ENCODE measurements at places on chromosomes 16 and 17.

DNA sequence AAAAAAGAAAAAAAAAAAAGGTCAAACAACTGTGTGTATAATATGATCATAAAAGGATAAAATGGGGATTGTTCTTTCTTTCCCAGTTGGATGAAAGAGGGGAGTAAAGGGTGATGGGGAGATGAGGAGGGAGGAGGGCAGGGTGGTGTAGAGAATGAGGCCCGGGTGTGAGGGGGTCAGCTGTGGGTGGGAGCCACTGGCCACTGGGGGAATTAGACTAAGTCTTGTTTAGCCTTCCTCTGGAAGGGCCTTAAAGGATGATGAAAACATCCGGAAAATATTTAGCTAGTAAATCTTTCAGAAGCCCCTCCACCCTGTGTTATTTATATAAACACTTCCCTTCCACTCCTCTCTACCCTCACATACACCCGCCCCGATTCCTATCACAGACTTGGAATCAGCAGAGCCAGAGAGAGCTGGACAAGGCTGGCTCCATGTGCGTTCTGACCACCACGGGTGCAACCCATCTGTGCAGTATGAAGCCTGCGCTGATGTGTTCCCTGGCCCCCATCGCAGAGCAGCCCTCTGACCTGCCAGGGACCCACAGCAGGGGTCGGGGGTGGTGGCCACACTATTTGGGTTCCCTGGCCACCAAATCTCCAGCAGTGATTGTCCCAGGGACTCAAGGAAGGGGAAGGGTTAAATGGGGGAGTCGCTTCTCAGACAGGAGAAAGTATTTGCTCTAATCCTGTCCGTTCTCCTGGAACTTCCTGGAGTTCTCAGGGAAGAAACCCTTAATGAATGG, 72.7 kb downstream of the GAS7 start:
- DNase-seq = no peak

GRCh38 chr17:35684055-35684802, 47.2 kb upstream of the RASL10B start:
- no peak for DNase-seq

- DNase-seq = no peak
Observed at GRCh38 chr17:79864617-79865250, 25.5 kb upstream of the CBX4 start.

- DNase-seq = no peak
Observed at GRCh38 chr16:28591355-28591754, 5.5 kb downstream of the SULT1A2 start.

- no peak for DNase-seq
Observed at GRCh38 chr17:81179220-81179619, 13.2 kb upstream of the AATK start.

- no peak for DNase-seq
Observed at GRCh38 chr17:12735517-12735916, 53.8 kb upstream of the ARHGAP44 start.

DNA sequence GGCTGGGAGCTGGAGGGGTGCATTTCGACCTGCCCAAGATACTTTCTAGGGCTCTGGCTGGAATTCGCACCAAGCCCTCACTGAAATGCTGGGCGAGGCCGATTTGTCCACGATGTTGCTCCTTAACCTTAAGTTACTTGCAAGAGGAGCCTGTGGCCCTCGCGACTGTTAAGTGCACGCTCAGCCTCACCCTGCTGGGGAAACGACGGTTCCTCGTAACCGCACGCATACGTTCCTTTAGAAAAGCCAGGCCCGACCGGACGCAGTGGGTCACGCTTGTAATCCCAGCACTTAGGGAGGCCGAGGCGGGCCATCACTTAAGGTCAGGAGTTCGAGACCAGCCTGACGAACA, 607 bp upstream of the NCOR1 start:
- no peak for DNase-seq

DNA sequence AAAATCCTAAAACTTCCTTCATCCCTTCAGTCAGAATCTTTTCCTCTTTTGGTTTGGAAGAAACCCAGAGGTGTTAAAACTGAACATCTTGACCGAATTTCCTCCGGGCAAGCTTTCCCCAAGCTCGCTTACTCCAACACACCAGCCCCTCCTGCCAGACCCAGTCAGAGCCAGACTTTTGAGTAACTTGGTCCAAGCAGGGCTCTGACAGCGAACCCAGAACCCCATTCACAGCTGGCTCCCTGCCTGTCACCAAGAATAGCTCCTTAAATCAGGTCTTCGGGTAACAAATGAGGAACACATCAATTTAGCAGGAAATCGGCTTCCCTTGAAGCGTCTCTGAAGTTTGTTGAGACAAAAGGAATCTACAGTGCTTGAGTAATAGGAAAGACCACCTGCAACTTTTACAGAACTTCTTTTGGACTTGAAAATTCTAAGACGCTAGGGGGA, 27.3 kb downstream of the GAS7 start:
- DNase-seq = no peak

DNA sequence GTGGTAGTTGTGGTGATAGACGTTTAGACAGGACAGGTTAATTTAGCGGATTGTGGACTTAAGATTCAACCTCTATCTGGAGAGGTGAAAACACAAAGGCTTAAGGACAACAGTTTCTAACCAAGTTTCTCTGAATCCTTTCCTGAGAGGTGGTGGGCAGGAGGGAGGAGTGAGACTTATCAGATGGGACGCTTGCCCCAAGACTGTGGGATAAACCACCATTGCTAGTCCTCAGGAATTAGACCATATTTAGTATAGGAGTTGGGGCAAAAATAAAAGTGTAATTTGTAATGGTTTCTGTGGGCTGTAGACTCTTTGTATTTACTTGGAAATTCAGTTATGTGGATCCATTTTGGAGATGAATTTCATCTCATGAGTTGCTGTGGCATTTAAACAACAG, 6.6 kb downstream of the PDP2 start:
- DNase-seq = no peak

- DNase-seq = no peak
Observed at GRCh38 chr17:48556576-48557401, 11.9 kb upstream of the HOXB2 start.

GRCh38 chr17:26782153-26782552, 511.8 kb upstream of the WSB1 start:
- no peak for DNase-seq

- DNase-seq = no peak
Observed at GRCh38 chr17:4584101-4584916, at the start of gene SMTNL2. SMTNL2 (plus strand) TSS chr17:4584529; CDS start chr17:4584606, 77 bp downstream.

GRCh38 chr16:85524365-85524629, 88.8 kb upstream of the GSE1 start:
- DNase-seq = no peak

DNA sequence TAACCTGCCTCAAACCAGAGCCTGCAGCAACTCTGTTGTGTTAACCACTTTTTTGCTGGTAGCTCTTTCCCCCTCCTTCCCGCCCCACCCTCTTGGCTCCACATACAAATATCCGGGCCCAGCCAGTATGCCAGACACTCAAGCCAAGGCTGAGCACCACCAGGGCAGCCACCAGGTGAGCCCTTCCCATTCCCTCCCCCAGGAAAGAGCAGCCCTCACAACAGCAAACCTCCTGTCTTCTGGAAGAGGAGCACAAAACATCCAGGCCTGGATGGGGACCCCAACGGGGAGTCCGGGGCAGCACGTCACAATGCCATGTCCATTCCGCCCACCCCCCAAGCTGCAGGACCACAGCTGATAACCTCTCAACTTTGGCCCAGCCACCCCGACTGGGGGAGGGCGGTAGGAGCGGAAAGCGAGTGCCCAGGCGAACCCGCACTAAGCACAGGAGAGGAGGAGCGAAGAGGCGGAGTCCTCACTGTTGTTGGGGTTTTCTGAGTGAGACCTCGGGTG, 757 bp downstream of the ORMDL3 start:
- DNase-seq = no peak

DNA sequence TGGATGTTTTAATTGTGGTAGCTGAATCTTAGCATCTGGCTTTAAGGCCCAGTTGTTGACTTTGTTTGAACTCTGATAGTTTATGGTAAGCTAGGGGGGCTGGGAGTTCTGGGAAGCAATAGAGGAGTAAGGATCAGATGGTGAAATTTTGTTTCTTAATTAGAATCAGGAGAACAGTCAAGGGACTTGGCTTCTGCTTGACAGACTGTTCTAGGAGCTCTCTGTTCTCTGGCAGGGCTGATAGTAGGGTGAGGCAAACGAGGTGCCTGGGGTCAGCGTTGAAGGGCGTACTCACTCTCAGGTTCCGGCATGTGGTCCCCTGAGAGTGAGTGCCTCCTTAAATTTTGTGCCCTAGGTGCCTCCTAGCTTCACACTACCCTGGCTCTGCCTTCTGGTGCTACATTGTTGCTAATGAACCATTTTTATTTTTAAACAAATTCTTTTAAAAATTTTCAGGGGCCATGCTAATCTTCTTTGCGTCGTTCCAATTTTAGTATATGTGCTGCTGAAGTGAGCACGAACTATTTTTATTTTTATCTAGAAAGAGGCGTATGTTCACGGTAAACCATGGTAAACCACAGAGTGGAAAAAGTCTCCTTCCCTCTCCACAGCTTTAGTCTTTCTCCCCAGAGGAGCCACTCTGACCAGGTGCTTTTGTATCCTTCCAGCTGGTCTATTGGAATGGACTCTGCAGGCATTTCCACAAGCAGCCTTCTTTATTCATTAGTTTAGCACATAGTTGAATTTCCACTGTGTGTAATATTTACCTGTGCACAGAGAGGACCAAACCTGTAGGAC, 19.7 kb downstream of the SLC7A6 start:
- DNase-seq = no peak

DNA sequence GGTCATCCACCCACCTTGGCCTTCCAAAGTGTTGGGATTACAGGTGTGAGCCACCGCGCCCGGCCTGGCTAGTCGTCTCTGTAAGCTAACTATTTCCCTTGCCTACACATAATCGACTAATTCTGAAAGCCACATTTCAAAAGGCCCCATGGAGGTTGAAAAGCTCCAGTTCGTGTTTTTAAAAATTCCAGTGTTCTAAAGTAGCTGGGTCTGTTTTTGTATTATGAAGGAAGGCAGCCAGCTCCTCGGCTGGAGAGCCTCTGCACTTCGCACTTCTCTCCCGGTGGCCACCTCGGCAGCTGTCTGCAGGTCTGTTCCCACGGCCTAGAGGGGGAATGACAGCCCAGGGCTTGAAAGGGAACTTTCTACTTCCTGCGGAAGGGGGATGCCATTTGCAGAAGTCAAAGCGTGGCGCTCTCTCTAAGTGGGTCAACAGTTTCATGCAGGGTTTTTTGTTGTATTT, 16.9 kb downstream of the HASPIN start:
- peak; percentile 32 for DNase-seq

GRCh38 chr17:2719861-2720260, 8.3 kb upstream of the CLUH start:
- no peak for DNase-seq

- no peak for DNase-seq
Observed at GRCh38 chr17:1045456-1045855, 48.5 kb downstream of the TIMM22 start.

GRCh38 chr17:62160816-62161215, 95.7 kb upstream of the MED13 start:
- DNase-seq = no peak

GRCh38 chr16:3694051-3694450, 23.3 kb downstream of the TRAP1 start:
- DNase-seq = no peak

DNA sequence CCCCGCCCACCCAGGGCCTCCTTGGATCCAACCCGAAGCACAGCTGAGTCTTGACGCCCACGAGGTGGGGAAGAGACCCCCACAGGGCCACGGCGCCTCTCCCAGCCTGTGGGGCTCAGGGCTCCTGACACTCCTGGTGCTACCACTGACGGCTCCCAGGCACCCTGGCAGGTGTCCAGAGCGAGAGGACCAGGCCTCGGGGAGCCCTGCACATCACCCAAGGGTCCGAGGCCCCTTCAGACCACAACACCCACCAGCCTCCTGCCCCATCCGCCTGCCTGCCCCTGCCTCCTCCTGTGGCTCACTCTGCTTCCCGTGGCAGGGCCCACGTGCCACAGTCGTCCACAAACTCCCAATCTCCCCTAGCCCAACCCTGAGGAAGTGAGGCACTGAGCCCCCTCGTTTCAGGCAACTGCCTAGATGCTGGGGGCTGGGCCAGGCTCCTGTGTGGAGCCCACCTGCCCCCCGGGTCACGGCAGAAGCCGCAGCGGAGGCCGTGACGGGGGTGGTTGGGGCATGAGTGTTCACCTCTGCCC, 28.3 kb upstream of the AATK start:
- no peak for DNase-seq

DNA sequence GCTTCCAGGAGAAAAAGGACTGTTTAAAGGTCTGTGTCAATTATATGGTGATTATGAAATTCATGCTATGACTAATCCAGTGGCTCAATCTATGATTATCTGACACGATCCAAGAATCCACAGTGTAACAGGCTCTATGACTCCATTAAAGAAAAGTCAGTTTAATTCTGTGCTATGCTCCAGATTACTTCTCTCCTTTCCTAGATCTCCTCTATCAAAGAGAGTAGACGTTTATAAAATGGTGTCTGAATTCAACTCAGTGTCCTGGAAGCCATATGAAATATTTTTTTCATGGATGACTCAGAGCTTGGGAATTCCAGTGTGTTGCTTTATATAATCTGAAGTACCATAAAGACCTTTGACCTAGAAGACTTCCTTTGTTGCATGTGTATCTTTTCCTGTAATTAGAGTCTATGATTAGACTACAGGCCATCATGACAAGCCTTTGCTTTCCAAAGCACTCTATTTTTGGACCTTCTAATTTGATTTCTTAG, 27.0 kb upstream of the NF1 start:
- DNase-seq = no peak

GRCh38 chr17:49249292-49249794, 18.8 kb upstream of the PHOSPHO1 start:
- DNase-seq = no peak

GRCh38 chr17:34958438-34958837, 2.8 kb downstream of the CCT6B start:
- DNase-seq = no peak

DNA sequence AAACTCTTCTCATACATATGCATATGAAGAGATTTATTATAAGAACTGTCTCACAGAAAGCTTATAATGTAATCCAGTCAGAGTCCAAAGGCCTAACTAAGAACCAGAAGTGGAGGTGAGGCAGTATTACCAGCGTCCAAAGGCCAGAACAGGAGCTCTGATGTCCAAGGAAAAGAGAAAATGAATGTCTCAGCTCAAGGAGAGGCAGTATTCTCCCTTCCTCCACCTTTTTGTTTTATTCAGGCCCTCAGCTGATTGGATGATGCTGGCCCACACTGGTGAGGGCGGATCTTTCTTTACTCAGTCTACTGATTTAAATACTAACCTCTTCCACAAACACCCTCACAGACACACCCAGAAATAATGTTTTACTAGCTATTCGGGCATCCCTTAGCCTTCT, 43.4 kb downstream of the FBXL20 start:
- no peak for DNase-seq

DNA sequence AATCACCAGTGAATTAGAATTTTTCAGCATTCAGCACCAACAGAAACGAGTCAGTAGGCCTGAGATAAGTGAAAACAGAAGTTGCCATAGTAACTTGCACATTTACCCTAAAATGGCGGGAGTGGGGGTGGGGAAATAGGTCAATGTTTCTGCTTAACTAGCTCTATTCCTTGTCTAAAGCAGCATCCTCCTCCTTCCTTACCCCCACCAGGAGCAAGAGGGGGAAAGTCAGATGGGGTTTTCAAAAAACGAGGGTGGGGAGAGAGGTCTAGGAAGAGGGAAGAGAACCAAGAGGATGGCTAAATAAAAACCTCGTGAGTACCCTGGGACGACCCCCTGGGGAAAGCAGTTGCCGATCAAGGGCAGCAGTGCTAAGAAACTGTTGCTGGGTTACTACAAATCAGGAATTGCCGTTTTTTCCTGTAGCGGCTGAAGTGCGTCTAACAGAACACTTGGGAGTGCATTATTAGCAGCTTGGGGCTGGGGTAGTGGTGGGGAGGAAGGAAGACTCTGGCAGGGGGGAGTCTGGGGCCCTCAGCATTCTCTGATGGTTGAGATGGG, 34.4 kb upstream of the MNT start:
- DNase-seq = no peak

- DNase-seq = no peak
Observed at GRCh38 chr17:75077496-75078283, 10.1 kb upstream of the SLC16A5 start.
